ENCODE measurements at places on chromosomes 3 and 15.

GRCh38 chr3:110783541-110783940, 288.1 kb upstream of the NECTIN3 start:
- DNase-seq, result no peak

DNA sequence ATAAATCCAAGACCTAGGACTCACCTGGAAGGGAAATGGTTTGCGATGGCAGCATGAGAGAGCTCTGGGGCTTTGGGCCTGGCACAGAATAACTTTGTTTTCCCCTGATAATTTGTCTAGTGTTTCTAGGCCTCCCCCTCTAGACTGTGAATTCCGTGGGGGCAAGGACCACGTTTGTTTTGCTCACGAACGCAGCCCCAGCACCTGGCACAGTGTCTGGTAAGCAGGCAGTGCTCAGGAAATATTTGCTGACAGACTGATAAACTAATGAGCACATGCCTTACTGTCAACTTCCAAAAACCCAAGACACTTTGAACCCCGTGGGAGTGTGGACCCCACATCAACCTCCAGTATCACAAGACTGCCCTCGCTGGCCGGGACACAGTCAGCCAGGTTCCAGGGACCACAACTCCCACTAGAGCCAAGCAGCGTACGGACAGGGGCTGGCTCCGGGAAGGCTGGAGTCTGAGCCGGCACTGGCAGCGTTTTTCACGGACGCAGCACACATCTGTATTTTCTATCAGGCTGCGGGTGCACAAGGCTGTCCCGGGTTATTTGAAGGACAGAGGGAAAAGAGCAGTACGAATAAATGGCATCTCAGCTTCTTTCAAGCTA, 146.5 kb downstream of the XXYLT1 start:
- DNase-seq, result no peak

DNA sequence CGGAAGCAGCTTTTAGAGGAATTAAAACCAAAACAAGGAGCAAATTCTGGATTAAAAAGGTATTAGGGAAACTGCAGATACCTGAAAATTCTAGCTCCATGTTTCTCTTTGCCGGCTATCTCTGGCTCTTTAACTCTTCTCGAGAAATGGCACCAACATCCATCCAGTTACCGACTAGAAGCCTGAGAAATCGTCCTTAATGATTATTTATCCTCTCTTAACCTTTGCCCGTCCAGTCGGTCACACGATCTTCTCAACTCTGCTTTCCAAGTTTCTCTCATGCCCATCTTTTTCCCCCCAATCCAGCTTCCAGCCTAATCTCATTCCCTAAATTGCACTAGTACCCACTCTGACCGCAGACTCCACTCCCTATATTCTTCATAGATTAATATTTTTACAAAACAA, 596 bp upstream of the SGO1 start:
- no peak for DNase-seq

DNA sequence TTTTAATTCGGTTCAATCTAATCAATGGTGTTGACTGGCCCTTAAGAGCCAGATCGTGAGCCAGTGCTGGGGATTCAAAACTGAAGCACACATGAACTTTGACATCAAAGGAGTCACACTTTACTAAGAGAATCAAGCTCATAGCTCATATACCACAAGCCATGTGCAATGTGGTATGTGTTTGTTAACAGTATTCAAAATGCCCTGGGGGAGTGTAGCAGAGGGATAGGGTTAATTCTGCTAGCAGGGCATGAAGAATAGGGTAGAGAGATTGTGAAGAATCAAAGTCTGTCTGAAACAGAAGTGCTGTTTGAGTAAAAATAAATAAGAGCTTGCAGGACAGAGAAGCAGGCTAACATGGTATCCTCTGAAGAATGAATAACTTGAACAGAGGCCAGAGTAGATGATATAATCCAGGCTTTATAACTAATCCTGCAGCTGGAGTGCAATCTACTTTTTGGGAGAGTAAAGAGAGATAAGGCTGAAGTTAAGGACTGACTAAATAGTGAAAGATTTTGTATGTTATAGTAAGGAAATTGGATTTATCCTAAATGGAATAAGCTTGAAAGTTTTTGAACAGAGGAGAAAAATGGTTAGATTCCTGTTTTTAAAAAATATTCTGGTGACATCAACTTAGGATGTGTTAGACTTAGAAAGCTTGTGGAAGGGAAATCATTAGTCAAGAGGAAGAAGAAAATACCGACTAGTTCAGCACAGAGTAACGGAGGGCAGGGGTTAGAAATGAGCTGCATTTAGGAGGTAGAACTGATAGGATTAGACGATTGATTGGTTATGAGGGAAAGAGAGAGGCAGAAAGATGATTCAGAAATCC, 292.0 kb downstream of the NFKBIZ start:
- DNase-seq, result no peak

GRCh38 chr3:22634433-22634832, 568.7 kb upstream of the UBE2E2 start:
- DNase-seq, result no peak

GRCh38 chr3:195188426-195188927, 82.5 kb downstream of the XXYLT1 start:
- no peak for DNase-seq

GRCh38 chr3:36480911-36481648, 100.8 kb downstream of the STAC start:
- no peak for DNase-seq

- no peak for DNase-seq
Measured at GRCh38 chr3:46393011-46393410, 13.9 kb downstream of the CCR5AS start.

DNA sequence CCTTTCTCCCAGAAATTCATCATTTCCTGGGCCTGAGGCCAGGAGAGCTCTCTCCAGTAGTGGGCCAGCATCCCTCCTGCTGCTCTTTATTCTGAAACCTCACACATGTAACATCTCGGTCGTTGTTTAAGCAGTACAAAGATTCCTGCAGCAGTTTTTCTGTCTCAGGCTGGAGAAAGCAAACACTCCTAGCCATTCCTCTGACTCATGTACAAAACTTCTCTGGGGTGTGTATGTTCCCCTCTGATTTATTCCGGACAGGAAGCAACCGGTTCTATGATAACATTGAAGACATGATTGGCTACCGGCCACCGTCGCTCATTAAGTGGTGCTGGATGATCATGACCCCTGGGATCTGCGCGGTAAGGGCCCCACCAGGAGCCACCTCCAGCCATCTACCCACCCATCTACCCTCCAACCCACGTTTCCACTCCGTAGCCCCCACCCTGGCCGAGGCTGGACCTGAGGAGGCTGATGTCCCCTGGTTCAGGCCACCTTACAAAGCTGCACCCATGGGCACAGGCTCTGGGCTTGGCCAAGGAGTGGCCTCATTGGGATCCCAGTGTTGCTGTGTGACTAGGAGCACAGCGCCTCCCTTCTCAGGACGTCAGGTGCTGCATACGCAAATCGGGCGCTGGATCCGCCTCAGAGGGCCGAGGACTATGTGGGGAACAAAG, 58.6 kb upstream of the SLC6A1 start:
- no peak for DNase-seq

DNA sequence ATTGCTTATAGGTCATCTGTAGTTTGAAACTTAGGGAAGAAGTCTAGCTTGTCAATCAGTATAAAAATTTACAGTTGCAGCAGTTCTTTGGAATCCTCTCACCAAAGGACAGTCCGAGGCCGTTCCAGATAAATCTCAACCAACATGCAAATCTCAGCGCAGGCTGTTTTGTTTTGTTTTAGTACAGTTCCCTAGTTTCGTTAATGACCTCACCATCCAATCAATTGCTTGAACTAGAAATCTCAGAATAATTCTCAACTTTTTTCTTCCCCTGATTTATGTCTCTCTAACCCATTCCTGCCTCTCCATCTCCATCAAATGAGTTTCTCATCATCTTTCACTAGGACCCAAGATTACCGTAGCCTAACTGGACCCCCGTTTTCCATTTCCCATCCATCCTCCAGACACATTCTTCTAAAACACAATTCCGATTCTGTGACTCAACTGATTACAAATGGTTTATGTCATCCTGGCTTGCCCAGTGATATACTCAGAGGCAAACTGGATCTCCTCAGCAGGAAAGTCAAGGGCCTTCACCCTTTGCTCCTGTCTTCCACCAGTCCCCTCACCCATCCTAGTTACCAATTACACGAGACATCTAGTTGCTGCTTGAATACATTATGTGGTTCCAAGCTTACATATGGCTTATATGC, 1.3 kb downstream of the SMCO1 start:
- DNase-seq, result no peak

DNA sequence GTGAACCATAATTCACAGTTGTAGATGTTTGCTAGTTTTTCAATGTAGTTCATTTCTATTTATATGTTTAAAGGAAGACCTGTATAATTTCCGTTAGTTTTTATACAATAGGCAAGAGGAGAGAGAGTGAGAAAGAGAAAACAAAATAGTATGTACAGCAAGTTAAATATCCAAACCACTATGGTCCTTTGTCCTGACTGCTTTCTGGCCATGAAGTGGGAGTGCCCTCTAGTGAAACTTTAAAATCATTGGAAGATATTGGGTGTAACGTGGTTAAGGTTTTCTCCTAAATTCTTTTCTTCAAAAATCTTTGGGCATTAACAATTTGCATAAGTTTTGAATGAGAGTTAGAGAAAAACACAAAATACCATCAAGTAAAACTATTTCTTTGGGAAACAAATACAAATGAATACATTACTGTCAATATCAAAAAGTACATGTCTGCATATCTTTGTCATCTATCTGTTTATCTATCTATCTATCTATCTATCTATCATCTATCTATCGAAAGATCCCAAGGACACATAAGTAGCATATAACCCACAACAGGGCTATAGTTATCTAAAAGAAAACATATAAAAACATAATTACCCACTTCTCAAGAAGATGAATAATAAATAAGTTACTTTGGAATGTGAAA, 534.6 kb upstream of the ATP11B start:
- DNase-seq, result no peak

DNA sequence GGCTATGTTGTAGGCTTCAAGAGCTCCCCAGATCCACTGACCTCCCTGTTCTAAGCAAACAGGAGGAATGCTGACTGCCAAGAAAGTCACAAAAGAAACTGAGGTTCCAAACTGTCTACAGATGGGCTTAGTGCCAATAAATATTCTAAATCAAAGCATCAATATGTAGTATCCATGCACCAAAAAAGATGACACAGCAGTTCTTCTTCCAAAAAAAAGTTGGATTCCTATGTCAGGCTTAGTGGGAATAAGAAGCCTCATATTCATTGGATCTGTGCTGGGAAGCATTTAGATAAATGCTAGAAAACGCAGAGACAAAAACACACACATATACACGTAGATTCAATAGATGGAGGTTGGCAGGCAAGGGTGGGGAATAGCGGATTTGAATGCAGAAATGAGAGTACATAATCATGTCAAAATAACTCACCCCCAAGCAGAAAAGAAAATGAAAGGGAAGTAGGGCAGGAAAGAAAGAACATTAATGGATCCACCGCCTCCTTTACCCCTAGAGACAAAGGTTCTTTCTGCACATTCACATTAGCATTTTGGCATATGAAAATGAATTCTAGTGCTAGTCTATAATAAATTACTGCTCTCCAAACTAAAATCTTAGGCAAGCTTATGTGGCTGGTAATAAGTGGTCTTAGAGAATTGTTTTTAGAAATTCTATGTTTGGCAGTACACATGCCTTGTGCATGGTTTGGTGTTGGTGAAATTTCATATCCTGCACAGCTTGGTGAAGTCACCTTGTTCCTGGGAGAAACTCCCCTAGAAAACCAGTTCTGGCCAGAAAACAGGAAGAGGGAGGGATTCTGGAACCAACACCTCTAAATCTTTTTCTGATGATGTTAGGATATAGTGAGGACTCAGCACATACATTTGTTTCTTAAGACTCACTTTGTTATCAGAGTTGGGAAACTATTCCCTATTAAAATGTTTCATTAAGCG, 283.4 kb downstream of the LSAMP start:
- DNase-seq, result no peak

- no peak for DNase-seq
Measured at GRCh38 chr3:161415506-161416231, 44.4 kb upstream of the SPTSSB start.

DNA sequence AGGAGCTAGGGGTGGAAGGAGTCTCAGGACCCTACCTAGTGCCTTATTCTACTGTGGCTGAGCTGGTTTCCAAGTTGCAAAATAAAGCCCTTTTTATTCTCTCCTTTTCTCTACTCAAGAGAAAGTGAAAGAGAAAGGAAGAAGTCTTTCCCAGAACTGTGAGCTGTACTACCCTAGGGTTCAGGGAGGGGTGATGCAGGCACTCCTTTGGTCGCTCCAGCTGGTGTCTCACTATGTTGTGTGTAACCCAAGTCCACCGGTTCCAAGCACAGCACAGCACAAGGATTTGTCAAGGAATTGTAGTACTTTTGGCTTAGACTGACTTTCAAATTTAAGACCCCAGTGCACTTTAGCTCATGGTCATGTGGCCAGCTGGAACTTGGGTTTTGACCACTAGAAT, 1721.7 kb downstream of the OTOL1 start:
- no peak for DNase-seq

DNA sequence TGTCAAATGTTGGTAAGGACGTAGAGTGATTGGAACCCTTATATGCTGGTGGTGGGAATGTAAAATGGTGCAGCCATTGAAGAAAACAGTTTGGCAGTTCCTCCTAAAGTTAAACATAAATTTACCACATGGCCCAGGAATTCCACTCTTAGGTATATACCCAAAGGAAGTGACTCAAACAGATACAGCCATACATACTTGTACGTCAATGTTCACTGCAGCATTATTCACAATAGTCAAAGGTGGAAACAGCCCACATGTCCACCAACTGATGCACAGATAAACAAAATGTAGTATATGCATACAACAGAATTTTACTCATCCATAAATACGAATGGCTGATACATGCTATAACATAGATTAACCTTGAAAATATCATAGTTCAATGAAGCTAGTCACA, 13.2 kb downstream of the CLASP2 start:
- DNase-seq, result no peak

GRCh38 chr3:56673781-56674457, 9.1 kb downstream of the TASOR start:
- no peak for DNase-seq

DNA sequence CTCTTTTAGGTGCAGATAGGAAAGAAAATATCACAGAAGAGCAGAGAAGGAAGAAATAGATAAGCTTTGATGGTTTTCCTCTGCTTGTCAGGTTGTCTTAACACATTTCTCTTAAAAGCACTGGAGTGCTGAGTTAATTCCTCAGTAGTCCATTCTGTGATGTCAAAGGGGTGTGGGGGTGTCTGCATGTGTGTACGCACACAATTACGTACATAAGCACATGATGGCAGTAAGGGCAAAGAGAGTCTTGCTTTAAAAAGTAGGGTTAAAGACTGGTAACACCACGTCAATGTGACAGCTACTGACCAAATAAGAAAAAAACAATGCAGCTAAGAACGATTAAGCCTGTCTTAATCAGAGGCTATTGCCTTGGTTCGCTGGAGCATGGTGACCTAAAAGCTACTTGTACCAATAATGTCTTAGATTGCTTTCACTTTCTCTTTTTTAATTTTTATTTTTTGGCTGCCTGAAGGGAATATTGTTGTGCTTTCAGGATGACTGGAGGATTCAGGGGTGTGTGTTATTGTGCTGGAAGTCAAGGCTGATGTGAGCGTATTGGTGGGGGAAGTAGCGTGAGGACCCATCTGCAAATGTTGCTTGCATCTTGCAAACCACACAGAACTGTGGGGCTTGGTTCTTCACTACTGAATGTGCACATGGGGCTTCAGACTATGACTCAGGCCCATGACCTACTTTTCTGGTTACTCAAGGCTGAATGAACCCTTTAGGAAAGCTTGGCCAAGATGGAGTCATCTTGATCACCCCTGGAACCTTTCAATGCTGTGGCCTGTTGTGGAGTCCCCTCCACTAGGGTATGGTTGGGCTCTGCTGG, 417.8 kb upstream of the TPM1 start:
- DNase-seq, result no peak
